Activated naive CD4-positive, alpha-beta T cell treated with anti-CD3 and anti-CD28 coated beads, Interleukin-2, amount 50 U/mL, for 72 hours (primary cell): ENCODE measurements at places on chromosomes 12 and 14.

GRCh38 chr14:104681689-104682074 lies 7.7 kb upstream of the INF2 start:
- DNase-seq = no peak

DNA sequence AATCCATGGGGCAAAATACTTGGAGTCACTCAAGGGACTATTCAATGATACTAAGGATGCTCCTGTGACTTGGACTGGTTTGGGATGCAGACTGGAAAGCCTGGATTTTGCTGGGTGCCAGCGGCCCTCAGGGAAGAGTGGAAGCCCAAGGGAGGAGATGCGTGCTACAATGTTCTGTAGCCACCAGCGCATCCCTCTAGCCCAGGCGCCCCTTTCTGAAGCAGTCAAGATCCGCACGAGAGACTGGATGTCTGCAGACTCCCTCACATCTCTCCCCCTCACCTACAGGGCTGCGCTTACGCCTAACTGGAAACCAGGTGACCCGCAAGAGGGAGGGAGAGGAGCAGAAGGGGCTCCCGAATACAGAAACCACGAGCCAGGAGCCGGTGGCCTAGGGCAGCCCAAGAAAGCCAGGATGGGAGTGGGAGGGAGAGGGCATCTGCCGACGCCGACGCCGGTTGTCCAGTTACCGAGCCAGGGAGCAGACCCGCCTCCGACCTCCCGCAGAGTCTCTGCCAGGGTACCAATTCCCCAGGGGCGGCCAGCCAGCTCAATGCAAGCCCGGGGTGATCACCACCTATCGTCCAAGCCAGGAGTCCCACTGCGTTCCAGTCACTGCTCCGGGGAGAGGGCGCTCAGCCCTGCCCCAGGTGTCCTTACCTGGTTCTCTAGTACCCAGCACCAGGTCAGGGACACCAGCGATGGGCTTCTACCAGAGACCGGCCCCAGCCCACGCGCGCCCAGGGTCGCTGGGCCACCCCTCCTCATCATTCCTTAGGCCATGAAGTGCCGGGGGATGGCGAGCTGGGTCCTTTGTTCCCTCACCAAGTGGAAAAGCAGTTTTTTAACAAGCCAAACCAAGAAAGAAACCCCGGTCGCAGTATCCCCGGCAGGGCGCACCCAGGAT lies 1.2 kb downstream of the NTN4 start:
- DNase-seq = no peak

- no peak for DNase-seq
These were observed 2.4 kb downstream of the VRK1 start for GRCh38 chr14:96799489-96800054.

DNA sequence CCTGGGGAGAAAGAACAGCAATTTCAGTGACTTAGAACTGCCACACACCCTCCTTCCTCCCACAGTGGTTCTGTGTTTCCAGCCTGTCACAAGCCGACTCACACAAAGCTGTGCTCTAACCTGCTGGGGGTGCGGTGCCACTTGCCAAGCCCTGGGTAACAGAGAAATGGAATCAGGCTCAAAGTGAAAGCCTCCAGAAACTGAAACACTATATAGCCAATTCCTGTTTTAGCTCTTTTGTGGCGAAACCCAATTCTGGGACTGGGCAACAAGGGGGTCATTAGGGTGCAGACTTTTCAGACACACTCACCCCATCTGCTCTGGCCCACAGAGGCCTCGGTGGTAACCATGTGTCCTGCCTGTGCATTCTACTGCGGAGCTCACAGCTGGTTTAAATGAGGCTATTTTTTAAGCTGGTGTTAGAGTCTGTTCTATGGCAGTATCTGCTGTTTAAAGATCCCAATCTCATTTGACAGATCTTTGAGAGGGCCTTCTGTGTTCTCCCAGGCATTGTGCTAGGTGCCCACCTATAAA lies 15.2 kb upstream of the ACTR6 start:
- DNase-seq = no peak

DNA sequence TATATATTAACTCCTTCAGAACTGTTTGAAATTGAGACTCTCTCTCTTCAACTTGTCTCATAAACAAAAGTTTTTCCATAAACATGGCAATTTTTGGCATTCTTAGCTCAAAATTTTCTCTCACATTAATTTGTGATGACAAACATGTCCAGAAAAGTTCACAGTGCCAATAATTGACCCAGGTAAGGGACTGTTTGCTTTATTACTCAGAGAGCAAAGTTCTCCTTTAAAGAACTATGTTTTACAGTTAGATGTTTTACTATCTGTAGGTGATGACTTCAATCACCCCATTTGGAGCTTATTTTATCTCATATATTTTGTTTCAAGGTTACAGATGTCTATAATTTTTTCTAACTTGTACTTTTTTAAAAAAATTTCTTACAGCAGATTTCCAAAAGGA lies 855.6 kb downstream of the SLC16A7 start:
- no peak for DNase-seq

GRCh38 chr14:89926694-89927093 lies 27.8 kb downstream of the EFCAB11 start:
- DNase-seq = no peak

GRCh38 chr14:68662392-68662791 lies 130.5 kb downstream of the ZFP36L1 start:
- DNase-seq = no peak

DNA sequence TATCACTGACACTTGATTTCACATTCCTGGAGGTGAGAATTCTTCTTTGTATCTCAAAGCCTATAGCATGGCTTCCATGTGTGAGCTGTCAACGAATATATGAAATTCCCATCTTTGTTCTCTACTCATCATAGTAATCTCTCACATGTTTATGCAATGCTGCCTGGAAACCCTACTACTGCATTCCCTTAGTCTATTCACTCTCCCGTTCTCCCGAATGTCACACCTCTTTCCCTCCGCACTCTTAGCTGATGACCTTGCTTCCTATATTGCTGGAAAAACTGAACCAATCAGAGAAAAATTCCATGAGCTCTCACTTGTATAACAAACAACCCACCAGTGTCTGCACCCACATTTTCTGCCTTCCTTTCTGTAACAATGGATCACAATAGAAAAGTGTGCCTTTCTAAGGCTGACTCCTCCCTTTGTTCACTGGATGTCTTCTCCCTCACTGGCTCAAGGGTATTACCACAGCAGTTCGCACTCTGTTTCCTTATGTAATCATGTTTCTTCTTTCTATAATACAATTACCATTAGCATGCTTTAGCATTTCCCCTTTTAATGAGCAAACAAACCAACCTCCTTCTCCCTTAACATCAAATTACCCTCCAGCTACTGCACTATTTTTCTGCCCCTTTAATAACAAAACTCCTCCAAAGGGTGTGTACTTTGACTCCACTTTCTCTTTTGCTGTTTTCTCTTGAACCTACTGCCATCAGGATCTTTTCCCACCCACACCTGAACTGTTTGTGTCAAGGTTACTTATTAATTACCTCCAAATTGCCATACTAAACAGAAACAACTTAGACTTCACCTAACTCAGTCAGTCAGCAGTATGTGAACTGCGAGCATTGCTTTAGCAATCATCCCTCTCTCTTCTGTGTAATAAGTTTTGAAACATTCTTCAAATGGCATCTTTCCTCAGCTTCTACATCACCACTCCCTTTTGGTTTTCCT lies 63.9 kb upstream of the CCDC196 start:
- no peak for DNase-seq

DNA sequence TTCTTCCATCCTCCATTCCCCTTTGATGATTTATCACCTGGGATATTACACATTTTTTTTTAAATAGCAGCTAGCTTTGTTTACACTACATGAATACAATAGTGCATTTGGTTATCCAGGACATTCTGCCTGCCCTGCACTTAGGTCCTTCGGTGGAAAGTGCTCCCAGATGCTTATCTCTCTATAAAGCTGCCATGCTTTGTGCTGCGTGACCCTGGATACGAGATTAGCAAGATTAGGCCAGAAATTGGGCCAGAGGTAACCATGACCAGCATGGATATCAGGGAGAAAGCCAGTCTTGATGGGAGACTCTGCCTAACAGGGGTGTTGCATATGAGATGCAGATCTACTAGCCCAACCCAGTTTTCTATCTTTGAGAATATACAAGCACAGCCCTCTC lies 12.1 kb upstream of the KRT83 start:
- DNase-seq = no peak

DNA sequence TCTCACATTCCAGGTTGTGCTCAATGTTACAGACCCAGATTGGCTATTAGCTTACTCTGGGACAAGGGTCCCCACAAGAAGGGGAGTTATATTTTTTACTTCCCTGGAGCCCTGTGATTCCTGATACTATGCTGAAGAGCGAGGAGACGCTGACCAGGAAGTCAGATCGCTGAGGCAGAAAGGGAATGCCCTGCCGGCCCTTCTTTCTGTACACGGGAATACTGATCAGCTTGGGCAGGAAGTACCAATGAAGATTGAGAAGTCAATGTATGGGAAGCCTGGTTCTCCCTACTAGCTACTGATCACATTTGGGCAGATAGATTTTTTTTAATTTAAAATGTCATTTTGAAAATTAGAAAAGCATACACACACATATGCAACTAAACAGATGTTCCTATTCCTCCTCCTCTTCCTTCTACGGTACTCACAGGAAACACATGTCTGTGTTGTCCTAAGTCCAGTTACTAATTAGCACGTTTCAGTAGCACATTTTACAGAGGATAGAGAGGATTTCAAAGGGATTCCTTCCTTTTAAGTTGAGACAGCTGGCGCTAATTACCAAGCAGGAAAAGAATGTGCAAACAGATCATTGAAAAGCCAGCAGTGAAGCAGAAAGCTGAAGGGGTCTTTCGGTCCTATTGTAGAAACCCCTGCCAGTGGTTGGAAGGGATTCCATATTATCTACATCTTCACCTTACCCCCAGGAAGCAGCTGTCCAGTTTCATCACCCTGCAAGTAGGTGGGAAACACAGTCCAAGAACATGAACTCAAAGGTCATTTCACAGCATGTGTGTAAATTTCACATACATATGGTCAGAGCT lies 292.4 kb downstream of the DUSP6 start:
- no peak for DNase-seq

DNA sequence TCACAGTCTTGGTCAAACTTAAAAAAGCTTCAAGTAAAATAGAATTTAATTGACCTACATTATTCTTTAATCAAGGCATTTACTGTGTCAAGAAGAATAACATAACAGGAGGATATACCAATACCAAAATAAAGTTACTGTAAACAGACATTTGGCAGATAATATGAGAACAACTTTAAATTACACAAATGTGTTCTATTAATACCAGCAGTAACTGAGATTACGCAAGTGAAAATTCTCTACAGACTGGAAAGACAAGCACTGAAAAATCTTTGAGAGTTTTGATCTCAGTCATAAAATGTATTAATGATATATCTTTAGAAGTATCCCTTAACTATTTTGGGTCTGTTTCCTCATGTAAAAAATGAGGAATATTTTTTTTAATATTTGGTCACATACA lies 169.2 kb upstream of the SOX5 start:
- no peak for DNase-seq

GRCh38 chr14:22753586-22753985 lies 12.9 kb upstream of the OXA1L start:
- no peak for DNase-seq

- no peak for DNase-seq
These were observed 414 bp downstream of the UNC79 start for GRCh38 chr14:93431036-93431670.
